Right kidney (tissue), 9 donors: ENCODE measurements at places on chromosomes 1 and 21.

- no peak for DNase-seq
Measured at GRCh38 chr21:26057477-26058170, 112.9 kb downstream of the APP start.

DNA sequence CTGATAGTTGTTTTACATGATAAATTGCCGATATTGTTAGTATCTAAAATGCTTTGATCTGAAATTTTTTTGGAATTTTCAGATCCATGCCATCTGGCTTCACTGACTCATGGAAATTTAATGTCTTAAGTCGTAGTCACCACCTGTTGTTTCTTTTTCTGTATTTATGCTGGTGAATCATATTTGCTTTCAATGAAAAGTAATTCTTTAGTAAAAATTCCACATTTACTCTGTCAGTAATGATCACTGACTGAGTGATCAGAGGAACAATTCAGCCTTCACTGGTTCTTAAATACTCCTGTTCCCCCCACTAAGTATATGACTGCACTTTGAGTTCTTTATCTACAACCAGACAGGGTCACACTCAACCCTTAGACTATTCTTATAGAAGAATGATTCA is 185.6 kb upstream of the NRIP1 start:
- no peak for DNase-seq

DNA sequence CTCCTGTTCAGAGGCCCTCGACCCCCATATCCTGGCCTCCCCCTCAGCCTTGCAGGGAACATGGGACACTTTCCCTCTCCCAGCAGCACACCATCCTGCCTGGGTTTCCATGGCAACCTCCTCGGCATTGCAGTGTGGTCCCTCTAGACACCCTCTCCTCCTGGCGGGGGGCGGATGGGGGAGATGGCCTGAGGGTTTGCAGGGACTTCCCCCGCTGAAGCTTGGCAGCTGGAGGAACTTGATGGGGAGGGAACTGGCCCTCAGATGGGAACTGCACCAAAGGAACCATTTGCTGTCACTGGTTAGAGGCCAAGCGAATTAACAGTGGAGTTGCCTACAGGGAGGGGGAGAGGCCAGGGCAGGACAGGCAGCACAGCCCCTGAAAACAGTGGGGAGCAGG is 28.7 kb downstream of the RIMS3 start:
- no peak for DNase-seq

DNA sequence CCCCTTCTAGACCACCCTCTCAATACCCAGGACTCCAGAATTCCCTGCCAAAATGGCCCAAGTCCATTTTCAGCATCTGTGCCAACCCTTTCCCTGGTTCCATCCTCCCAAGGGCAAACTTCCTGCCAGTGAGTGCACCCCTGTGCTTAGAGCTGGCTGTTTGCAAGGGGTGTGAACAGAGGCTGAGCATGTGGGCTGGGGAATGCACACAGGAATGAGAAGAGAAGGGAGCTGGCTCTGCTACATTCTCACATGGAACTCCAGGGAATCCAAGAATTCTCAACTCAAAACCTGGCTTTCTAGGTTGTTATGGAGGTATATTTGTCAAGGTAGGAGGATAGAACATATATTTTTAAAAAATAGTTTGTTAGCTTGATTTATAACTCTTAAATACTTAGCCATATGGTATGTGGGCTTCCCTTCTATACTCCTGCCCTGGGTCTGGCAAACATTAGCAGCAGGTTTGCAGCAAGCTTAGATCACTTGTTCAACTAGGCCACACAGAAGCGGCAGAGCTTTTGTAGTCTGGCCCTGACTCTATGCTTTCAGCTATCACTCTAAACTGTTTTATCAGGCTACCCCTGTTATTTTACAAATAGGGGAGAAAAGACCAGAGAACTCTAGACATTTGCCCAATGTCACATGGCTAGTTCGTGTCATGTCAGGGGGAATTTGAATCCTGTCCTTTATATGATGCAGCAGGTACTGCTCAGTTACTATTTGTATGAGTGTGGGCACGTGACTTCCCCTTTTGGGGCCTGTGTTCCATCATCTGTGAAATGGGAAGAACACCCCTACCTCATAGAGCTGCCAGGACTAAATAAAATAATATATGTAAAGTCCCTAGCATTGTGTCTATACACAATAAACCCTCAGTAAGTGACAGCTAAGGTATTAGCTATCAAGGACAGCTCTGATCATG is 8.1 kb upstream of the STMN1 start:
- DNase-seq: no peak

- DNase-seq: peak; percentile 64
Measured at GRCh38 chr1:54499360-54500106, 48.5 kb upstream of the ACOT11 start.

GRCh38 chr1:212899845-212900244 is 41.8 kb downstream of the FLVCR1 start:
- DNase-seq: no peak

DNA sequence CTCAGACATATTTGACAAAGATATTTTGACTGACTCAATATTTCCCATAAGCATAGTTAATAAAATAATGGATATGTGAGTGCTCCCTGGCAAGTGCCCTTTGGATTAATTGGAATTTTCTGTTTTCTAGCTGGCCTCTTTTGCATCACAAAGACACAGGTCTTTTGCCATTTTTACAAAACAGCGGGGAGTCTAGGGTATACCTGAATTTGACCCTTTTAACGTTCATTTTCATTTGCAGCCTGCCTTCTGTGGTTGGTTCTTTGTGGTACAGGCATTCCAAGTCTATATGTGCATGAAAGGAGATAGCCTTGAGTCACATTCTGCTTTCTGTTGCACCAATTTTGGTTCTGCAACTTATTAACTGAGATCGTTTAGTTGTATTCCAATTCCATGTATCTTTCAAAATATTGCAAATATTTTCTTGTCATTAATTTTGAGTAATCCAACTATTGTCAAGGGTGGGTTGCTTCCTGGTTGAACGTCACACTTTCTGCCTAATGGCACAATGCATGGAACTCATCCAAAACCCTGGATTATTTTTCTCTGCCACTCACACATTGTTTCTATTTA is 171.7 kb downstream of the CRB1 start:
- no peak for DNase-seq

- DNase-seq: no peak
Measured at GRCh38 chr21:28975397-28975796, 17.3 kb downstream of the LTN1 start.

DNA sequence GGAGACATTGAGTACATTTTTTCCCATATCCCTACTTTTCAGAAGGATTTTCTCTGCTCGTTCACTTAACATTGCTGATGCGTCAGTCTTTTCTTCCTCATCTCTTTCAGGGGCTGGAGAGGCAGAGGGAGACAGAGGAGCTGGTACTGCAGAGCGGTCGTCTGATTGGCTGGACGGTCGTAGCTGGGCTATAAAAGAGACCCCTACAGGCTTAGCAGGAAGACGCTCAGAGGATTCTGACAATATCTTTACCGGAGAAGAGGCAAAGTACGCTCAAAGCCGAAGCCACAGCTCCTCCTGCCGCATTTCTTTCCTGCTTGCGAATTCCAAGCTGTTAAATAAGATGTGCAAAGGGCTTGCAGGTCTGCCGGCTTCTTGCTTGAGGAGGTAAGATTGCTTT is at the start of gene RGS4:
Gene RGS4, plus strand, starts transcription at position 220 of the 400 bp plus-strand sequence. Its CDS starts 124 bp downstream, at position 344.
- DNase-seq: peak; percentile 37

- DNase-seq: no peak
Measured at GRCh38 chr1:65911679-65912078, 119.0 kb downstream of the PDE4B start.
